ENCODE measurements at places on chromosomes 11 and 22.

DNA sequence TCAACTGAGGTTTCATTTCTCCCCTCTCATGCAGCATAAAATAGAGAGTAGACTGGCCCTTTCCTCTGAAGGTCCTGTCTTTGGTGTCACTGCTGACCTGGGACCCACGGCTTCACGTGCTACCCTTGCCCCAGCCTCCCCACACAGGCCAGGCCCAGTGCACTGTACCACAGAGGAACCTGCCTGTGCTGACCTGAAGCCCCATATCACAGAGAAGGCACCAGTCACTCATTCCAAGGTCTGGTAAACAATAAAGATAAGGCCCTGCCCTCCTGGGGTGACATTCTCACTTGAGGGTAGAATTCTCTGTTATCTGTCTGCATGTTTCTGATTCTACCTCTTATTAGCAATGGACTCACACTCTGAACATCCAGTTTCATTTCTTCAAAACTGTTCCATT lies 51.3 kb downstream of the RPL27A start:
- no peak for DNase-seq

- DNase-seq: peak; percentile 80
Measured at GRCh38 chr11:65382804-65383368, 440 bp upstream of the SLC25A45 start.

DNA sequence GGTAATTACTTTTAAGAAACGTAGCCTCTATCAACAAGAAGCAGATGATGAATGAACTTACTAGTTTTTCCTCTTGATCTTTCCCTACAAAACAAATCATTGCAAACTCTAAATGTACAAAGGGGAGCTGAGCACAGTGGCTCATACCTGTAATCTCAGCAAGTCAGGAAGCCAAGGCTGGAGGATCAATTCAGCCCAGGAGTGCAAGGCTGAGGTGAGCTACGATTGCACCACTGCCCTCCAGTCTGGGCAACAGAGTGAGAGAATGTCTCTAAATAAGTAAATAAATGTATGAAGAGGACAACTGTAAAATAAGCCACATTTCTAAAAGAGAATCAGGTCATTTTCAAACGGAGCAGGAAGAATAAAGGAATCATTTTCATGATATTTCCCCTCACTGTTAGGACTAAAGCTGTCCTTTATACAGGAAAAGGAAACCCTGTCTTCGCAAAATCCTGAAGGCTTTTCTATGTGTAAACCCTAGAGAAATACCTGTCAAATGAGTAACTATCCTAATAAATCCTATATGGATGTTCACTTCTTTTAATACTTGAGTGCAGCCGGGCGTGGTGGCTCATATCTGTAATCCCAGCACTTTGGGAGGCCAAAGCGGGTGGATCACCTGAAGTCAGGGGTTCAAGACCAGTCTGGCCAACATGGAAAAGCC lies 41.2 kb downstream of the RRAS2 start:
- no peak for DNase-seq

- no peak for DNase-seq
Measured at GRCh38 chr22:20509344-20510047, 2.1 kb downstream of the MED15 start.

GRCh38 chr11:119380827-119381180 lies 686 bp downstream of the USP2 start:
- DNase-seq: no peak

DNA sequence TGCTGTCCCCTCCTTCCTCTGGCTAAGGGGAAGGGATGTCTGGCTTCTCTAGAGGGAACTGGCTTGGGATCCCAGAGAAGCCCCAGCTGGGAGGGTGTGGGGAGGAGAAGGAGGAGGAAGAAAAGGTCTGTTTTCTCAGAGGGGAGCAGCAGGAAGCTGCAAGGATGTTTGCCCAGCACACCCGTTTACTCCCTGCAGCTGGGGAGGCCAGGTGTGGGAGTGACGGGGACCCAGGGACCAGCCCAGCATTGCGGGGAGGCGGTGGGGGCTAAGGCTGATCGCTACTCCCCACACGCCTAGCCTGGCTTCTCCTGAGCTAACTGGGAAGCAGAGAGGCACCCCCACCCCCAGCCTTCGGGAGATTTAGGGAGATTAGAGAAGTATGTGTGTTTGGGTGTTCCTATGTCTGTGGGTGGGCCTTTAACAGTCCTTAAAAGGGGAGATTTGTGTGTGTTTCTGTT lies 3.9 kb downstream of the CREB3L1 start:
- DNase-seq: no peak

- DNase-seq: peak; percentile 54
Measured at GRCh38 chr11:43852057-43852636, 28.5 kb upstream of the ALKBH3 start.

- no peak for DNase-seq
Measured at GRCh38 chr11:3907590-3907989, 52.1 kb downstream of the STIM1 start.

GRCh38 chr11:33161120-33162005 lies at the start of gene CSTF3:
TSS of gene CSTF3 (minus strand) at chr11:33161480. CDS start at chr11:33161325, 155 bp downstream.
- DNase-seq: peak; percentile 98

- DNase-seq: no peak
Measured at GRCh38 chr11:9091044-9091922, at the start of gene SCUBE2. TSS of gene SCUBE2 (minus strand) at chr11:9091599. CDS start at chr11:9091528, 71 bp downstream.

- no peak for DNase-seq
Measured at GRCh38 chr22:41996826-41997225, 1.8 kb upstream of the WBP2NL start.

DNA sequence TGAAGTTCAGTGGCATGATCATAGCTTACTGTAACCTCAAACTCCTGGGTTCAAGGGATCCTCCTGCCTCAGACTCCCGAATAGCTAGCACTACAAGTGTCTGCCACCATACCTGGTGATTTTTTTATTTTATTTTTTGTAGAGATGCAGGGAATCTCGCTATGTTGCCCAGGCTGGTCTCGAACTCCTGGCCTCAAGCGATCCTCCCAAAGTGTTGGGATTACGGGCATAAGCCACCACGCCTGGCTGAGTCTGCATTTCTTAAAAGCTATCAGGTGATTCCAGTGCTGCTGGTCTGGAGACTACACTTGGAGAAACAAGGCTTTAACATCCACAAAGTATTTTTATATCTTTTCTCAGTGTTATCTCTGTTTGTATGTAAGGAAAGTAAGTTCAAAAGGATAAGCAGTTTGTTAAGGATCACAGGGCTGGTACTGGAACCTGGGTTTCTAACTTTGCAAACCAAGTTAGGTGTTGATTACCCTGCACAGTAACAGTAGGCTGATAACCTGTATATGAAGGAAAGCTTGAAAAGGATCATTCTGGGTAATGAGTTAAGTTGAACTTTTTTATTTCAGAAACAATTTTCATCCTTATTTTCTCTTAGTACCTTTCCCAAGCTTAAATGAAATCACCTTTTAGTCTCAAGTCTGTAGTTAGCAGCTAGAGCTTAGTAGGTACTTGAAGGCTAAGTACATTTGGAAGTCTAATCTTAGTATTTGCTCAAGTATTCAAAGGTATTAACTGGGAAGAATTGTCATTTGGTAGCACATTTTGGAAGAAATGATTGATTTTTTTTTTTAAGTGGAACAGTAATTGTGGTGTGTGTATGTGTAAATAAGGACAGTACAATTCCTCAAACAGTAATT lies 12.5 kb downstream of the ACER3 start:
- DNase-seq: no peak

- DNase-seq: no peak
Measured at GRCh38 chr11:113529606-113530005, 54.4 kb upstream of the DRD2 start.

DNA sequence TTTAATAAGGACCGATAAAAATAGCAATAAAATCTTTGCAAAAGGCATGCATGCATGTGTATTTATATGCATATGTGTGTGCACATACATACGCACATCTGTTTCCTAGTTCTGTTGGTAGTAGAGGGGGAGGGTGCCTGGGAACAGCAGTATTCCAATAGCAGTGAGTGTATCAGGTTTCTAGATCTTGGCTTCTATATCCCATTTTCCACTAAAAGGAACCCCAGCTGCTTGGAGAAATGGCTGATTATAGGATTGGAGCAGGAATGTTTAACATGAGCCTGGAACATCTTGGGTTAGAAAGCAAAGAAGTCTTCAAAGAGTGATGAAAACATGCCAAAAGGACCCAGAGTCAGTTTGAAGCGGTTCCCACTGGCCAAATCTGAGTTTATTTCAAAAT lies 21.0 kb downstream of the TNRC6B start:
- no peak for DNase-seq

DNA sequence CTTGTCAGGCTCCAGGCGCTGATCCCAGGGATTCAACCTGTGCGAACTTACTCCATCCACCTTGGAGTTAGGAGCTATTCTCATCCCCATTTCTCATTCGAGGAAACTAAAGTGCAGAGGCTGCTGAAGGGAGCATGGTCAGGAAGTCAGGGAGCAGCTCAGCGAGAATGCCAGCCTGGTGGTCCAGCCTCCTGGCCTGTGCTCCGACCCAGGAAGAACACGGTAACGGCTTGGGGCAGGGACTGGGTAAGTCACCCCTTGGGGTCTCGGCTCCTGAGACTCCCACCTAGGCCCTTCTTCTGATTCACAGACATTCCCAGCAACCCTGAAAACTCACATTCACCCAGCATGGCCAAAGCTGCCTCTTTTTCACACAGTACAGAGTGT lies 132.8 kb downstream of the CRYBB2 start:
- DNase-seq: no peak

GRCh38 chr22:31104869-31105268 lies 2.5 kb downstream of the SELENOM start:
- DNase-seq: no peak

DNA sequence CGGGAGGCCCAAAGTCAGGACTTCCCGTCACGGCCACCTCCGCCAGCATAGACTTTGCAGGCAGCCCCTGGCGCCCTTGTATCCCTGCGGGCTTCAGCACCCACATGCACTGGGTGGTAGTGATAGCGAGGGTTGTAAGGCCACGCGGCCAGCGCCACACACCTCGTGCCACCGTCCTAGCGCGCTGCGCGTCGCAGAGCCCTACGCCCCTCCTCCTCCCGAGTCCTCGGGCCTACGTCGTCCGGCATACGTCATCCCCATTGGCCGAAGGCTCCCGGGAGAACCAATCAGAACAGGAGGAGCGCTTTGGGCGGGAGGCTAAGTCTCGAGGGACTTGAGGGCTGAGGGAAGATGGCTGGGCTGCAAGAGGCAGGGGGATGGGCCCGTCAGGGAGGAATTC lies 1.3 kb upstream of the BTBD18 start:
- no peak for DNase-seq

DNA sequence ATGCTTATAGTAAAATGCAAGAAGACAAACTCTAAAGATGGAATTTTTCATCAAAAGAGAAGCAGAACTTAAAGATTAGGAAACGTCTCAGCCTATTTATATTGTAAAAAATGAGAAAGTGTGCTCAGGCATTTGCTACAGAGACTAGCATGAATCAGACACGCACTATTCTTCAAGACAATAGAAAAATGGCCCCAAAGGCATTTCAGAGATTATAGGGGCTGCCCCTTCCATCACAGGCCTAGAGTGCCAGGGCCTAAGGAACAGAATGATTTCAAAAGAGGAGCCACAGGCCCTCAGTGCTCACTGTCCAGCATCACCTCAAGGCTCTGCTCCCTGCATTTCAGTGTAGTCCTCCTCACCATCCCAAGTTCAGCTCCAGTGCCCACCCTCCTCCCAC lies 27.5 kb downstream of the TNKS1BP1 start:
- no peak for DNase-seq

GRCh38 chr11:31340903-31341572 lies 28.5 kb downstream of the DCDC1 start:
- DNase-seq: peak; percentile 4

DNA sequence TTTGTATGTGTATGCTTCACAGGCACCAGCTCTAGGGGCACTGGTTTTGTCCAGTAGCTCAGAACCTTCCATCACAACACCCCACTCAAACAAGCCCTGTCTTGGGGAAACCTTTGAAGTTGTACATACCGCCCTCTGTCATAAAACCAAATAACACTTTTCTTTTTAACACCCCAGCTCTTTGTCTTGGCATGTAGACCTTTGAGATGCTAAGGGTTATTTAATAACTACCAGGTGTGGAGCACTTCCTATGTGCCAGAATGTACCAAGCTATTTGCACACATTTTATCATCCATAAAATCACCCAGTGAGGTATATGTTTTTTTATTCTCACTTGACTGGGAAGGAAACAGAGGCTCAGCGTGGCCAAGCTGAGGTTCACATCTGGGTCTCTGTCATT lies 50.6 kb downstream of the CYB5R2 start:
- DNase-seq: no peak

- no peak for DNase-seq
Measured at GRCh38 chr11:65210748-65211147, 29.0 kb downstream of the CAPN1 start.

DNA sequence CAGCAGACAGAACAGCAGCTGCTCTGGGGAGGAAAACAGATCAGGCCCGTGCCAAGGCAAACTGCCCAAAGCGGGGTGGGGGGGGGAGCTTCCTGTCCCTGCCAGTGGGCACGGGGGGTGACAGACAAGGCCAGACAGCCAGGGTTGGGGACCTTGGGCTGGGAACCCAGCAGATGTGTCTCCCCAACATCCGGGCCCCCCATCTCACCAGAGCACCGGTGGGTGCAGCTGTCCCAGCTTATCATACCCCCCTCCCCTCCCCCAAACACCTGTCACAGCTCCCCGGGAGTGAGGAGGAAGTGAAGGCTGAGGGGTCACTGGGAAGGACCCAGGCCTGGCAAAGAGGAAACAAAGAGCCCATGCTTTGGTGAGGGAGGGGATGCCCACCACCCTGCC lies 1.3 kb downstream of the PPP1R14B start:
- no peak for DNase-seq

DNA sequence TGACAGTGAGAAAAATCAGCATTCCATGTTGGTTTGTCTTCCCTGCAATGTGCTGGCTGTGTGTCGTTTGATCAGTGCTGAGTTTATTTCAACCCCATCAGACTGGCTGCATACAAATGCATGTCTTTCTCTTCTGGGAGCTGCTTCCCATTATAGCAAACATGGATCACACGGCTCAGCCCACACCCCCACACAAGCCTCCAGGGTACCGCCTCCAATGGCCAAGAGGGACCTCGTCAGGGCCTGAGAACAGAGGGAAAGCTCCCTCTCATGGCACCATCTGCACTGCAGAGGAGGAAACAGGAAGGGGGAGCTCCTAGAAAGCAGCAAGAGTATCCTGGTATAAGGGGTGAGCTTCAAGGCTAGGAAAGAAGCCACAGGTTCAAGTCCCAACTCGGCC lies 214.2 kb downstream of the LARGE1 start:
- DNase-seq: no peak

GRCh38 chr11:61713906-61714305 lies 33.7 kb downstream of the DAGLA start:
- DNase-seq: no peak

GRCh38 chr11:66281776-66282467 lies 3.9 kb downstream of the CNIH2 start:
- no peak for DNase-seq

GRCh38 chr11:14181121-14181520 lies 177.9 kb downstream of the RRAS2 start:
- no peak for DNase-seq

- no peak for DNase-seq
Measured at GRCh38 chr11:100031973-100032372, 655.1 kb upstream of the ARHGAP42 start.

DNA sequence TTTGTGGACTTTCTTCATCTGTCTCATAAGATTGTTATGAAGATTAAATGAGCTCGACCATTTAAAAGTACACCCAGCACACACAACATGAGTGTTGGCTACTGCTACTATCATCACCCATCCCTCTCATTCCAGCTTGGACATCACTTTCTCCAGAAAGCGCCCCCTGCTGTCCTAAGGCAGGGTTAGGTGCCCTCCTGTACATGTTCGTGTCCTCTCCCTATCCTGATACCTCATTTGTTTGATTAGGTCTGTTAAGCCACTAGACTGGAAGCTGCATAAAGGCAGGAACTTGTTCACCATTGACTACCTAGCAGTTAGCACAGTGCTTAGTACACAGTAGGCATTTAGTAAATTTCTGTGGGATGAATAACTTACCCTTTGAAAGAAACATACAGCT lies 85.5 kb downstream of the ENTHD1 start:
- DNase-seq: peak; percentile 58
